Psoas muscle (tissue), 8 donors: ENCODE measurements at places on chromosomes 3 and 15. TPM values are rescaled to one million over a fixed set of nuclear protein-coding genes. Genes with fewer than 3 reads are reported as not detected.

DNA sequence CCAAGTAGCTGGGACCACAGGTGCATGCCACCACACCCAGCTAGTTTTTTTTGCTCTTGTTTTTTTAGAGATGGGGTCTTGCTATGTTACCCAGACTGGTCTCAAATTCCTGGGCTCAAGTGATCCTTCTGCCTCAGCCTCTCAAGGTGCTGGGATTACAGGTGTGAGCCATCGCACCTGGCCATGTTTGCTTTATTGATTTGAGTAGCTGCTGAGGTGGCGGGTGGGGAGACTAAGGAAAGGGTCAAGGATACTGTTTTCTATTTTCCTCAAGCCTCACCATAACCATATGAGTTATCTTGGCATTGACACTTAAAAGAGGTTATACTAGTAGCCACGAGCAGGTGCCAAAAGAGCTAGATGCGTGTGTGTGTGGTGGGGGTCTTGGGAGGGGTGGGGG lies 39.0 kb downstream of the CYFIP1 start:
- DNase-seq: no peak

GRCh38 chr15:91146728-91147127 lies 46.7 kb downstream of the SV2B start:
- no peak for DNase-seq

DNA sequence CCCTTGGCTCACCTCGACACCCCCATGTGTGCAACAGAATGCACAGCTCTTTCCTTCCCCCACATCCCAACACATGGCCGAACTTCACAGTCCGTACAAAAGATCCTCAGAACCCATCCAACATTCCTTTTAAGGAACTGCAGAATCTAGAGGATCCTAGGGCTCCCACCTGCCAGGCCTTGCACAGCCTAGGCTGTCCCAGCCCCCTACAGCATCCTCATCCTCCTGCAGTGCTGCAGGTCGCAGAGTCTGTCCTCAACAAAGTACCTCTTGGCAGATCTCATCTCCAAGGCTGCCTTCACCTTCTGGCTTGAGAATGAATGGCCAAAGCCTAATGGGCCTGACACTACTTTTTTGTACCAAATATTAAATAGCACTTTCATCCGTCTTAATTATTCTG lies 19.8 kb downstream of the PRR23E start:
- DNase-seq: no peak

The CD96 gene
- 0.29 TPM for total RNA-seq

DNA sequence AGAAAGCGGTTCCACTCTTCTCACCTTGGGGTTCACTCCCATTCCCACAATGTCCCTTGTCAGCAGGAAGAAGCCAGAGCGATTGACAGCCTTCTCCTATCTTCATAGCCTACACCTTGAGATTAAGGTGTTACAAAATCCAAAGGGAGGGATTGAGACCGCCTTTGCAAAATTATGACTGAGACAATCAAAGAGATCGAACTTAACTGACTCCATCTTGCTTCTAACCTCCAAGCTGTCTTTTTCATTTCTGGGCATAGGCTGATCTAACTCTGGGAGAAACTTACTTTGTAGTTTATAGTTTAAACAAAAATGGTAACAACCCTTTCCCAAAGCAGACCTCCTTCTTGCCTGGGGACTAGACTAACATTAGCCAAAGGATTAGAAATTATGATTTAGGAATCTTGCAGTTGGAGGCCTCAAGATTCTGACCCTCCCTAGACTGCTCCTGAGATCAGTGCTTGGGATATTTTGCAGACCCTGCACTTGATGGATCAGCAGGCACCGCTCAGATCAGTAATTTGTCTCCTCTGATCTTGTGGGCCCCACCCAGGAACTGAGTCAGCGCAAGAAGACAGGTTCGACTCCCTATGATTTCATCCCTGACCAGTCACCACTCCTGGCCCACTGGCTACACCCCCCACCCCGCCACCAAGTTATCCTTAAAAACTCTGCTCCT lies 40.0 kb downstream of the PAQR5 start:
- no peak for DNase-seq

DNA sequence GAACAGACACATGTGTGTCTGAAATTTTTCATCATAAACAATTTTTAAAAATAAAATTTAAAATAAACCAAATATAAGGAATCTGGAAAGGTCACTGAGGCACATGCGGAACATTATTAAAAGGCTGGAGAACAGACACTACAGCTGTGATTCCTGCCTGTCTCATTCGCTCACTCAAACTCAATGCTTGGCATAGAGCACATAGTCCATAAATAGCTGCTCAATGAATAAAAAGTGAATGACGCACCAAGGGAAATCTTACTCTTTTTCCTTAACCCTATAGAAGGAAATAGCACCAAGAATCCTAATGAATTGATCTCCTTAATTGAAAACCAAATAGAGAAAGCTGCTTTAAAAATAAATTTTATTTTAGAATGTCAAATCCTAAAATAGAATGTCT lies 98.4 kb downstream of the FSIP1 start:
- no peak for DNase-seq

The SOX14 gene
- total RNA-seq: not detected

DNA sequence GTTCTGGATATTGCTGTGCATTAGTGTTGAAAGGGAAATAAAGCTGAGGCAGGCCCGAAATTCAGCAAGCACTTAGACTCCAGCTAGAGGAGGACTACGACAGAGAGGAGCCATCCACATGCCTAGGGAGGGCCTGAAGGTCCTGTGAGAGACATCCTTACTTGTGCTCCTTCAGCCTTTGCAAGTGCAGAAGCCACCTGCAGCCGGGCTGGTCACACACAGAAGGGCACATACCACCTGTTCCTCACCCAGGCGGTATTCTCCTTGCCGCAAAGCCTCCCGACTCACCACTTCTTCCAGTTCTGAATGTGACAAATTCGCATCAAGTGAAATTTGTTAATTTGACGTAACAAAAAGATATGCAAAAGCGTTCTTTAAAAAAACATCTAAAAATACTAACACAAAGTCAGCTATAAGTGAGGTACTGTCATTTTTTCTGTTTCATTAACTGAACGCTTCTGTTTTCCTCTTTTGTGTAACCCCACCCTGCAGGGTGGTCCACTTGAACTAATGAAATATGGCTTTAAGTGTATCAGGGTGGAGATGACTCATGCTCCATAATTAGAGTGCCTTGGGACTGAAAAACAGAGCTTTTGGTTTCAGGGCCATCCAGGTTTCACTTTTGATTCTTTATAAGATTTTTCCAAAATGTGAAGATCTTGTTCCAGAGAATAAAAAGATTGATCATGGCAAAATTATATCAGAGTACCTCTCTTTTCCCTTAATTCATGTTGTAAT lies 467.9 kb upstream of the ATP11B start:
- DNase-seq: no peak

DNA sequence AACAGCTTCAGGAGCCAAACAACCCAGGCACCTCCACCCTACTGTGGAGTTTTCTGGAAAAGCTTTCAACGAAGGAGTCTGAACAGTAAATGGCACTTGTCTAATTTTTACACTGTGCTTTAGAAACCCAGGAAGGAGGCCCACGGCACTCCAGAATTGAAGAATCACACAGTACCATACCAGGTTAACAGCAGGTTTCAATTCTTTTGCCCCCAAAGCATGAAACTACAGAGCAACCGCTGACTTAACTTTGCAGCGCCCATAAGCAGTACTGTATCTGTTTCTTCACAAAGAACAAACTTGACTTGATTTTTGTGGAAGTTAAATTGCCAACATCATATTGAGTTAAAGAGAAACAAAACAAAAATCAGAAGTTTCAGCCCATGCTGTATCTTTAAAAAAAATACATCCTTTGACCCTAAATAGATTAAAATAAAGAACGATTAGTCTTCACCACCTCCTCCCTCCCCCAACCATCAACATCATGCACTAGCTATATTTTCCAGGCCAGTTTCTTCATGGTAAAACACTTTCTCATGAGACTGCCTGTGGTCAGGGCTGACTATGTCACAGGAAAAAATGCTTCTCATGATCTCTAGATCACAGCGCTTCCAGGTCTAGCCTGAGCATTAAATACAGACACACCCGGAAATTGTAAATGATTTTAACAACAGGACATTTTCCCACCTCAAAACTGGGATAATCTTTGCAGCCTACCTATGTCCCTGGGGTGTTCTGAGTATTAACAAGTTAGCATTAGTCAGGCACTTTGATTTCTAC lies 456.3 kb downstream of the FOXP1 start:
- DNase-seq: no peak

DNA sequence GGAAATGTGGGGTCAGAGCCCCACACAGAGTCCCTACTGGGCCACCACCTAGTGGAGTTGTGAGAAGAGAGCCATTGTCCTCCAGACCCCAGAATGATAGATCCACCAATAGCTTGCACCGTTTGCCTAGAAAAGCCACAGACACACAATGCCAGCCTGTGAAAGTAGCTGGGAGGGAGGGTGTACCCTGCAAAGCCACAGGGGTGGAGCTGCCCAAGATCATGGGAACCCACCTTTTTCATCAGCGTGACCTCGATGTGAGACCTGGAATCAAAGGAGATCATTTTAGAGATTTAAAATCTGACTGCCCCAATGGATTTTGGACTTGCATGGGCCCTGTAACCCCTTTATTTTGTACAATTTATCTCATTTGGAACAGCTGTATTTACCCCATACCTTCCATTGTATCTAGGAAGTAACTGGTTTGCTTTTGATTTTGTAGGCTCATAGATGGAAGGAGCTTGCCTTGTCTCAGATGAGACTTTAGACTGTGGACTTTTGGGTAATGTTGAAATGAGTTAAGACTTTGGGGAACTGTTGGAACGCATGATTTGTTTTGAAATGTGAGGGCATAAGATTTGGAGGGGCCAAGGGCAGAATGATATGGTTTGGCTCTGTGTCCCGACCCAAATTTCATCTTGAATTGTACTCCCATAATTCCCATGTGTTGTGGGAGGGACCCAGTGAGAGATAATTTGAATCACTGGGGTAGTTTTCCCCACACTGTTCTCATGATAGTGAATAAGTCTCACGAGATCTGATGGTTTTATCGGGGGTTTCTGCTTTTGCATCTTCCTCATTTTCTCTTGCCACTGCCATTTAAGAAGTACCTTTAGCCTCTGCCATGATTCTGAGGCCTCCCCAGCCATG lies 49.0 kb downstream of the CD200 start:
- DNase-seq: no peak

GRCh38 chr3:131796111-131796510 lies 238.7 kb downstream of the CPNE4 start:
- no peak for DNase-seq

DNA sequence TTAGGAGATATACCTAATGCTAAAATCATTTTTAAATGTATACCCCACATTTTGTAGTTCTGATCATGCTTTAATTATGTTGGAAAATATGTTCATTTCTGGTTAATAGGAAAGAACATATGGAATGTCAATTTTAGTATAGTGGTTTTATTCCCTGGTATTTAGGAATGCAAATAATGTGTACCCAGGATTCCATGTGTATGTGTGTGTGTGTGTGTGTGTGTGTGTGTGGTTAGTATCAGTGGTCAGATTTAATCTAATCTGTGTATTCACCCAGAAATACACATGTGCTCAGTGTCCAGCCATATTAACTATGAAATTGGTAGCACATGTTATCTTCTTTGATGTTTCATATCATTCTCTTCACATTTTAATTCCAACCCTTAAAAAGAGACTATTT lies 233.5 kb upstream of the DCBLD2 start:
- DNase-seq: no peak

DNA sequence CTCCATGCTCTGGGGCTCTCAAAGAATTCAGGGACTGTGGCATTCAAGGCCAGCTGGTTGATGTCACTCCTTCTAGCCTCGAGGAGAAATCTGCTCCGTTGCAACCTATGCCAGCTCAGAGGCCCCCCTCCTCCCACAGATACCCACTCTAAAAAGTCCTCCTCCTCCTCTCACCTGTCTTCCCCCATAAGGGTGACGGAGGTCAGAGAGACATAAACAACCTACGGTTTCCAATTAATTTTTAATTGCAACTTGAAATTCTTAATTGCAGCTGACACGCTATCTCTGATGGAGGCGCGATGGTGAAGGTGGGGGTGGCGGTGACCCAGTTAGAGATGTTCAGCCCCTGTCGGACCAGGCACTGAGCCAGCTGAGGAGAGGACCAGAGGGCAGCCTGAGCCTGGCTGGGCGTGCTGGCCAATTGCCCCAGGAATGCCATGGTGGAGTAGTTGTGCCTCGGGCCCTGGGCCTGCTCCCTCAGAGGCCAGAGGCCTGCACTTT lies 43.2 kb upstream of the INSYN1 start:
- DNase-seq: no peak

The GFM1 gene
- 83.3 TPM for total RNA-seq

DNA sequence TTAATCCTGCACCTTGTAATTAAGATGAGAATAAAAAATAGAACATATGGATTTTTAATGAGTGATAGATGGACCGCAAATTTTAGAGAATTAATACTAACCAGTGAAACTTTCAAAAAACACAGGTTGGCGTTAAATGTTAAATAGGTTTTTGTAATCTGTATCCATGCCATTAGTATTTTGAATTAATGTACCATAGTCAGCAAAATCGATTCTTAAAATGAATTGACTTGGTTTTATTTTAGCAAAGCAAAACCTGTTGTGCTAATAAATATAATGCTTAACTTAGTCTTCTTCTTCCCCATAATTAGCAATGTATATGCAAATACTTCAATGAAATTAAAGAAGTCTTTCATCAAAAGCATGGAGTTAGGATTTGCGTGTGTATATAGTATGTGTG lies 63.1 kb downstream of the EPHA6 start:
- DNase-seq: no peak

- no peak for DNase-seq
Measured at GRCh38 chr3:15614958-15615357, 13.4 kb downstream of the BTD start.

DNA sequence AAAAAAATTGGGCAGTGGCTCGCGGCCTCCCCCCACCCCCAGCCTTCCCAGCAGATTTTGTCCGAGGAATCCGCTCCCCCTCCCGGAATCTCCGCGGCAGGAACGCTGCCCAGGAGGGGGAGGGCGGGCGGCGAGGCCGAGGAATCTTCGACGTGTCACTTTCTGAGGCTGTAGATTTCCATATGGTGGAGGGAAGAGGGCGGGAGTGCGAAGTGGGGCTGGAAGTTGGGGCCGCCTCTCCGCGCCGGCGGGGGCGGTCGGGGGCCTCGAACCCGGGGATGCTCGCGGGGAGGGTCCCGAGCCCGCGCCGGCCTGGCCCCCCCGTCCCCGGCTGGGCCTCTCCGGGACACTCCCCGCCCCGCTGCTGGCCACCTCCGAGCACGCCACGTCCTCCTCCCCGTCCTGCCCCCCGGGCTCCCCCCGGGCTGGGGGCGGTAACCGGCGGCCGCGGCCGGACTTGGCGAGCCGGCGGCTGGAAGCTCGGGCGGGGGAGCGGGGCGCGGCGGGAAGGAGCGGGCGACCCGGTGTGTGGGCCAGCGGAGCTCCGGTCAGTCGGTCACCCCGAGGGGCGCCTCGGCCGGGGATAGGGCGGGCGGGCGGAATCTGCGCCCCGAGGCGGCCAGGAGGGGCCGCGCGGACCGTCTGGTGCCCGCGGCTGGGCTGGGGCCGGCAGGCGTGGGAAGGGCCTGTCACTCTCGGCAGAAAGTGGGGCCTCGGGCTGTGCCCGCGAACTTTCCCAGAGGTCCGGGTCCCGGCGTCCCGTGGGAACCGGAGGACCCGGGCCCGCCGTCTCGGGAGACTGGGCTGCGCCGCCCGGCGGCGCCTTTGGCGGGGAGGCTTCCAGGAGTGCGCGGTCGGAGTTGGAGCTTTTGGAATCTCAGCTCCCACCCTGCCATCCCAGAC lies 951 bp downstream of the FNDC3B start:
- DNase-seq: peak; percentile 88
